Chondrocyte (in vitro differentiated cells): ENCODE measurements at places on chromosomes 2 and 18. TPM values are rescaled to one million over a fixed set of nuclear protein-coding genes. Genes with fewer than 3 reads are reported as not detected.

GRCh38 chr18:44679914-44680272 is 795 bp upstream of the SETBP1 start:
- no peak for DNase-seq

- peak; percentile 75 for DNase-seq
Measured at GRCh38 chr2:127044977-127045661, 61.8 kb downstream of the BIN1 start.

DNA sequence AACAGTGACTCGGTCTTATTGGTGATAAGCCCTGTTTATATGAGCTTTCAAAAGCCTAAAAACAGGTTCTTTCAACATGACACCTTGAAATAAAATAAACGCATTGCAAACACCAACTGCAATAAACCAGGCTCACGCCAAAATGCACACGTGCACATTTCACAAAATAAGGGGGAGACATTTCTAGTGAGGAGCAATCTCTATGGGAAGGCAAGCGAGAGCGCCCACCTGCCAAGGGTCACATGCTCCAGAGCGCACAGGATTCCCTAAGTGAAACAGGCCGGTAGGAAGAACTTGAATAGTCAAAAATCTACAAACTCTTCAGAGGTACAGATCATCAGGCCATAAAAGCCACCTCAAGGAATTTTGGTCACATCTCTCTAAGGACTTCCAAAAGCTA is 1.9 kb downstream of the PID1 start:
- no peak for DNase-seq

GRCh38 chr2:189407281-189408209 is 33.7 kb upstream of the WDR75 start:
- DNase-seq: no peak

- peak; percentile 83 for DNase-seq
Measured at GRCh38 chr18:79555885-79556284, 123.7 kb upstream of the CTDP1 start.

GRCh38 chr2:28357055-28357454 is 35.6 kb upstream of the FOSL2 start:
- peak; percentile 52 for DNase-seq

GRCh38 chr2:191917430-191917881 is 70.6 kb upstream of the CAVIN2 start:
- no peak for DNase-seq

DNA sequence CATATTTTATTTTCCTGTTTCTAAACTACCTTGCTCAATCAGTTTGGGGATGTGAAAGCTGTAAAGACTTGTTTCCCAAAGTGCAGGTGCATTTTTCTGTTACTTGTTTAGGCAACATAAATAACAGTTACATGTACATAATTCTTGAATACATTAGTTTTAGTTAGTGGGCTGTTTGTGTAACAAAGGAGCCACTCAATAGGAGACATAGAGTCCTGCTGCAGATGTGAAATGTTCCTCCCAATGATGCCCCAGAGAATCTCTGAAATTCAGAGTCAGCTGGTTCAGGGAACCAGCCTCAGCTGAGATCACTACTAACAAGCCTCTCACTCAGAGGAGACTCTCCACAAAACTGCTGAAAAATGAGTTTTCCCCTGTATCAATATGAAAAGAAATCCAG is 91.5 kb upstream of the TWSG1 start:
- DNase-seq: no peak

DNA sequence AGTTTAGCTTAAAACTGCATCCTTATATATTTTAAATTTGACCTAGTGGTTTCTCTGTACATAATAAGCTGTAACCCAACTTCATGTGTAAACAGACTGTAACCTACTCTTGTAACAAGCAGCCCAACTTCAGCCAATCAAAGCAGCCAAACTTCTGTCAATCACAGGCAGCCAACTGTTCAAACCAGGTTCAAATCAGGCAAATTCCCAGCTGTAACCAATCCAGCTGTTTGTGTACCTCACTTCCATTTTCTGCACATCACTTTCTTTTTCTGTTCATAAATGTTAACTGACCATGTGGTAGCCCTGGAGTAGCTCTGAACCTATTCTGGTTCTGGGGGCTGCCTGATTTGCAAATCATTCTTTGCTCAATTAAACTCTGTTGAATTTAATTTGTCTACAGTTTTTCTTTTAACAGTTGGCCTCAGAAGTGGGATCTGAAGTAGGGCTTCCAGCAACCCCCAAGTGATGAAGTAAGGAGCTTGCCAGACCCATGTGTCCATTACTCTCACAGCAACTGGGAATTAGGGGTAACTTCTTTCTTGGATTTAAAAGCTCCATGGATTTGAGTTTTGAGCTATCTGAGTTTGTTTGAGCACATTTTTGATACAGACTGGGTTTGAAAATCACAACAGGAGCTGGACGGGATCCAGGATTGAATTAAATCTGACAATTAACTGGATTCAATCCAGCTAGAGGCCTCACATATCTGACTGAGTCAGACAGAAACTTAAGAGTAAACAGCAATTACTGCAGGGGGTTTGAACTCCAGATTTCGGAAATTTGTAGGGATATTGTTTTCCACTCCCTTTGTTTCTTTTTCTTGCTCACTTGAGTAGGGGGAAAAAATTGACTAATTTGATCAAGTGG is 1569.7 kb upstream of the SLC39A10 start:
- no peak for DNase-seq

- no peak for DNase-seq
Measured at GRCh38 chr18:36849288-36850006, 20.5 kb downstream of the KIAA1328 start.

DNA sequence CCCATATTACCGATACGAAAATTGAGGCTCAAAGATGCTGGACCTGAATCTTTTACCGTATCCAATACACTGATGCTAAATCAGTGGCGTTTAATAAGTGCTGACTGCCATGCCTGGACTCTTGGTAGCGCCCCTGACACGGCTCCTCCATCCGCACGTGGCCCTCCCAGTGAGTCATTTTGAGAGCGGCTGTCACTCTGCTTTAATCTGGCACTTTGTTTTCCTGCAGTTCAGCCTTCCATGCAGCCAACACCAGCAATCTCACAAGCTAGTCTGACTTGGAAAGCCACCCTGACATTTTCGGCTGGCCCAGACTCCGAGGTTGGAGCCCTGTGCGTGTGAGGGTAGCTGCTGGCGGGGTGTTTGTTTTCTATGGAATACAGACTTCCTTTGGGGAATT is 155.1 kb upstream of the LMAN1 start:
- DNase-seq: no peak

DNA sequence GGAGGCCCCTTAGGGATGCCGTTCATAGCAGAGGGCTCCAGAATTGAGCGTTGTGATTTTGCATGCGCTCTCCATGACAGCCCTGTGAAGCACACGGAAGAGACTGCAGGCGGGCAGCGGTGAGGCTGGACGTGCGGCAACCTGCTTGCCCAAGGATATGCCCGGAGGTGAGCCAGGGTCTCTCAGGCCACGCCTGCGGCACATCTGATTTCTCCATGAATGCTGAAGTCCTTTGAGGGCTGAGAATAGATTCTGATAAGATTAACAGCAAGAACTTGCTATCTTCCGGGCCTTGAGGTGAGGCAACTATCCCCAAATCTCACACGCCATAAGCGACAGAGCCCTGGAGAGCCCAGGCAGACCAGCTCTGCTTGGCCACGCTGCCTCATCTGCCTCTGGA is 55.6 kb upstream of the LAMA1 start:
- DNase-seq: no peak

REG3G gene
- total RNA-seq: not detected in 3 replicates

CD207 gene
- not detected in 3 replicates for total RNA-seq

M1AP gene
- 0.35 TPM in 1 of 3 replicates, not detected in the others for total RNA-seq

LAPTM4A gene
- 361 to 405 TPM (median 404 TPM) in 3 replicates for total RNA-seq

DCTN1 gene
- 157 to 167 TPM (median 161 TPM) in 3 replicates for total RNA-seq
